ENCODE measurements at places on chromosomes 13 and 19. TPM values are rescaled to one million over a fixed set of nuclear protein-coding genes. Genes with fewer than 3 reads are reported as not detected.
A peak's percentile ranks its signal among the peaks of the same experiment; 100 is the strongest.

The ZNF571 gene
- polyA plus RNA-seq = 1.6 TPM

The ZIK1 gene
- not detected for polyA plus RNA-seq

DNA sequence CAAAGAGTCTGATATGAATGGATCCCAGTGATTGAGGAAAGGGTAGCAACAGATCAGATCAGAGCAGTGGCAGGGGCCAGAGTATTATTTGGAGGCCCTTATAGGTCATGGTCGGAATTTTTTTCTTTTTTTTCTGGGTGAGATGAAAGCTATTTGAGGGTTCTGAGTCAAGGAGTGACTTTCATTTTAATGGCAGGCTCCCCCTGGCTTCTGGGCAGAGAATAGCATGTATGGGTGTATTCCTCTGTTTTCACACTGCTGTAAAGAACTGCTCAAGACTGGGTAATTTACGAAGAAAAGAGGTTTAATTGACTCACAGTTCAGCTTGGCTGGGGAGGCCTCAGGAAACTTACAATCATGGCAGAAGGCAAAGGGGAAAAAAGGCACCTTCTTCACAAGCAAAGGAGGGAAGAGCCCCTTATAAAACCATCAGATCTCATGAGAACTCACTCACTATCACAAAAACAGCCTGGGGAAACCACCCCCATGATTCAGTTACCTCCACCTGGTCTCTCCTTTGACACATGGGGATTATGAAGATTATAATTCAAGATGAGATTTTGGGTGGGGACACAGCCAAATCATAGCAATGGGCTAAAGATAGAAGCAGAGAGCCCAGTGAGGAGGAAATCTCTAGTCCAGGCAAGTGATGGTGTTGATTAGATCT is 3.0 kb upstream of the SLC6A16 start:
- DNase-seq = no peak
- H3K27ac ChIP-seq = no peak overlapping the region
- H3K4me3 ChIP-seq = no peak overlapping the region
- H3K36me3 ChIP-seq = no peaks in the 10 kb centered on the region
- H3K27me3 ChIP-seq = no peaks in the 10 kb centered on the region
- no peaks in the 10 kb centered on the region for H3K4me1 ChIP-seq

DNA sequence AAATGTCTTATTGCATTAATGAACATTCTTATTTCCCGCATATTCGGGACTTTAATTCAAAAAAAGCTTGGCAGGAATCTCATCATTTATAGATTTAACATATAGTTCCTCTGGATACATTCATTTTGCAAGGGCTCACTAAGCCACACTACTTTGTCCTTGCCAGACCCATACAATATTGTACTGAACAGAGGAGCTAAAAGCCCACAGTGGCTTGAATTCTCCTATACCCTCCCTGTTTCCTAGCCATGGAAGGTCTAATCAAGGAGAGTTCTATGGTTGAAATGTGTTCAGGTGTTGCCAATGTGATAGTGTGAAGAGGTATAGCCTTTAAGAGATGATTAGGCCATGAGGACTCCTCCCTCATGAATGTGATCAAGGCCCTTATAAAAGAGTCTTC is 298.9 kb downstream of the ENOX1 start:
- H3K4me1 ChIP-seq = no peaks in the 10 kb centered on the region
- no peak overlapping the region for H3K27ac ChIP-seq
- H3K27me3 ChIP-seq = no peaks in the 10 kb centered on the region
- H3K36me3 ChIP-seq = no peaks in the 10 kb centered on the region
- H3K4me3 ChIP-seq = no peak overlapping the region

GRCh38 chr19:4559569-4559968 is at the start of gene SEMA6B:
Gene SEMA6B, minus strand, starts transcription at chr19:4559684. Its CDS starts 1,227 bp downstream, at chr19:4558457.
- no peaks in the 10 kb centered on the region for H3K27me3 ChIP-seq
- peak within 1 kb of the TSS; percentile 84 for H3K27ac ChIP-seq
- no peaks in the 10 kb centered on the region for H3K36me3 ChIP-seq
- no peaks in the 10 kb centered on the region for H3K4me1 ChIP-seq
- DNase-seq = no peak

All from small intestine (tissue), 16 donors.